ENCODE measurements at places on chromosomes 12 and 14.

- no peak for DNase-seq
Observed at GRCh38 chr12:15423629-15424028, 101.3 kb downstream of the PTPRO start.

DNA sequence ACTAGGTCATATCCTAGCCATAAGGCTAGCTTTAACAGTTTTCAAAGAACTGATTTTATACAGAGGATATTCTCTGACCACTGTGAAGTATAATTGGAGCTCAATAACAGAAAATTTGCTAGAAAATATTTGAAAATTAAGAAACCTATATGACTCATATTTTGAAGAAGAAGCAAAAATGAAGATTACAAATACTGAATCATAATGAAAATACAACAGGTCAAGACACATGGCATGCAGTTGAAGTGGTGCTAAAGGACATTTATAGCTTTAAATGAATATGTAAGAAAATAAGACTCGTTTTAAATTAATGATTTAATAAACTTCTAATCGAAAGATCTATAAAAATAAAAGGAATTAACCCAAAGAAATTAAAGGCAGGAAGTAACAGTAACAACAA, 1234.6 kb downstream of the SLC16A7 start:
- no peak for DNase-seq

- DNase-seq: no peak
Observed at GRCh38 chr14:49950275-49951228, 57.7 kb downstream of the ARF6 start.

GRCh38 chr14:56379956-56380355, 199.6 kb upstream of the TMEM260 start:
- no peak for DNase-seq

GRCh38 chr14:38208618-38209562, 1.2 kb downstream of the SSTR1 start:
- no peak for DNase-seq

GRCh38 chr12:94532490-94533422, 73.1 kb upstream of the CEP83 start:
- peak; percentile 36 for DNase-seq

DNA sequence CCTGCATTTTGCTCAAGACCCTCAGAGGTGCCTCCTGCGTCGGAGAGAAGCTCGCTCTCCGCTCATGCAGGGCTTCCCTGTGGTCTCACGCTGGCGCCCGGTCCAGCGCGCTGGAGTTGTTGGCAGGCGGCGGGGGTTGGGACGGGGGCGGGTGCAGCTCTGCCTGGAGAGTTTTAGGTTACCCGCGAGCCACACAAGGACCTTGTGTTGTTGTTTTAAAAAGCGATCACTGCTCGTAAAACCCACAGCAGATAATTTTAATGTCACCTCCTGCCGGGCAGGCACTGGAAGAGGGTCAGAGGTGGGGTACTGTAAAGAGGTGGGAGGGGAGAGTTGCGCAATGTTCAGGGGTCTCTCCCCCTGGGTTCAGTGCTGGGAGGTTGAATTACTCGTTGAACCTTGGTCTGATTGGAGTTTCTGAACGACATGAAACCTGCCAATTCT, 850 bp downstream of the SMOC1 start:
- DNase-seq: no peak

DNA sequence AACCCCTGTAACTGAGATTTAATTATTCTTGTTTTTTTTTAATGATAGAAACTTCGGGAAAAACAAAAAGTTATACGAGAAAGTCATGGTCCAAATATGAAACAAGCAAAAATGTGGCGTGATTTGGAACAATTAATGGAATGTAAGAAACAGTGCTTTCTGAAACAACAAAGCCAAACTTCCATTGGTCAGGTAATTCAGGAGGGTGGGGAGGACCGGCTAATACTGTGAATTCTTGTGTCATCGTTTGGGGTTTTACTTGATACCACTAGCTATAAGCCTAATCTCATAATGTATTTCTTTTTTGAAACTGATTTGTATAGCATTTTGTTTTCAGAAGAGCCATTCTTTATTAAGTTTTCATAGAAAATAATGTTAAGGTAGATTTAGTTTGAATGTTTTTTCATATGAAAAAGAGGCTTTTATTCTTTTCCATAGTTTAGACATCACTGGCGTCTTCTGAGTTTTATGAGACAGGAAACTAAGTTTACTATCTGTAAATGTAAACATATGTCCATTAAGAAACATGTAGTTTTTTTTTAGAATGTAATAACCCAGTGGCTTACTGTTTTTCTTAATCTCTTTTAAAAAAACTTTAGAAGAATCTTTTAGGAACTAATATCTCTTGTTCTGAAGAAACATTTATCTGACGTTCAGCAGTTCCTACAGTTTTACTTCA, 62.9 kb upstream of the ATP2A2 start:
- no peak for DNase-seq

DNA sequence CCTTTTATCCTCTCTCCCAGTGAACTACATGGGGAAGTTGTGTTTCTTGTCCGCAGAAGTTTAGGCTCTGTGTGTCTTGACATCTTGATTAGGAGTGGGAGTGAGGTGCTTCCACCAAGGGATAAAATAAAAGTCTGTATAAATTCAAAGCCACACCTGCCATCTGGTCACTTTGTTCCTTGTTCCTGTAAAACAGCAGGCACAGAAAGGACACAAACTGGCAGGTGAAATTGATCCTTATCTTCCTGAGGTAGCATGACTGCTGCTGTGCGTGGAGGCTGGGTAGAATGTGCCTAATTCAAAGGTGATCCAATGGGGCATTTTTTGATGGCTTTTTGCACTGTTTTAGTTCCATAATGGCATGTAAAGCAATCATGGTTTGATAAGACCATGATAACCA, 104.3 kb upstream of the KITLG start:
- no peak for DNase-seq

GRCh38 chr14:50766338-50766886, 64.5 kb downstream of the NIN start:
- no peak for DNase-seq

- peak; percentile 4 for DNase-seq
Observed at GRCh38 chr12:24138041-24138440, 188.6 kb upstream of the SOX5 start.

DNA sequence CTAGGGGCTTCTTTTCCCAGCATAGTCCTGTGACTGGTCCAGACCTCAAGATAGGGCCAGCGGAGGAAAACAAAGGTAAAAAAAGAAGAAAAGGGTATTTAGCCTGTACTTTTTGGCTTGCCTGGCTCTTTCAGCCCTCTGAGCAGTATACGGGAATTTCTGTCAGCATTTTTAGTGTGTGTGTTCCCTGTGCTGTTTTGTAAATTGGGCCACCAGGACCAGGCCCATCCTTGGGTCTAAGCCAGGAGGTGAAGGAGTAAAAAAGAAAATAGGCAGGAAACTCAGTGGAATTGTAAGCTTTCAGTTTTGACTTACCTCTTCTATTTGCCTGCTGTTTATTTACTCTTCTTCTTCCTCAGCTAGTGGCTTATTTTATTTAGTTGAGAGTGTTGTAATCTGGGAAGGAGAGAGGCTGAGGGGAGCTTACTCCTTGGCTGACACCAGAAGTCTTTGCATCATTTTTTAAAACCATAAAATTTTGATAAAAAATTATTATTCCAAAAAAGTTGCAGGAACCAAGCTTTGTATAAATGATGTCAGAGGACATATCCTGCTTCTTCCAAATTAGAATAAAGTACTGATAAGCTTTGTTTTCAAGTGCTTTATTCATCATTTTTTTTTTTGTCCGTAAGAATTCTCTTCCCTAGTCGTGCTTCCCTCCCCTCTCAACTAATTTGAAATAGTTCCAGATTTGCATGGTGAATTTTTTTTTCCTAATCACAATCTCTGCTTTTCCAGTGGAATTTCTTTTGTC, 63.7 kb downstream of the DIP2B start:
- DNase-seq: no peak

DNA sequence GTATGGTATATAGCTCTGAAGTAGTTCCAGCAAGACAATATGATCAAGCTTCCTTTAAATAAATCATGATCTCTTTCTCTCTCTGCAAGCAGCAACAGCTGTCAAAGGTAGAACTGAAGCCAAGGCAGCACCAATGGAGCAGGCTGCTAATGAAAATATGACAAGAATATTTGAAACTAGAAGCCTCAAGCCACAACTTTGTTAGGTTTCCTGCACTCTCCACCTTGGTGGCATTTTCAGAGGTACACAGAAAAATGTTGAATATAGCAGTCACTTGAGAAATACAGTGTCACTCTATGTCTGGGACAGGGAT, 43.8 kb upstream of the PSMA6 start:
- no peak for DNase-seq

GRCh38 chr14:101965770-101966722, 1.7 kb downstream of the DYNC1H1 start:
- no peak for DNase-seq

DNA sequence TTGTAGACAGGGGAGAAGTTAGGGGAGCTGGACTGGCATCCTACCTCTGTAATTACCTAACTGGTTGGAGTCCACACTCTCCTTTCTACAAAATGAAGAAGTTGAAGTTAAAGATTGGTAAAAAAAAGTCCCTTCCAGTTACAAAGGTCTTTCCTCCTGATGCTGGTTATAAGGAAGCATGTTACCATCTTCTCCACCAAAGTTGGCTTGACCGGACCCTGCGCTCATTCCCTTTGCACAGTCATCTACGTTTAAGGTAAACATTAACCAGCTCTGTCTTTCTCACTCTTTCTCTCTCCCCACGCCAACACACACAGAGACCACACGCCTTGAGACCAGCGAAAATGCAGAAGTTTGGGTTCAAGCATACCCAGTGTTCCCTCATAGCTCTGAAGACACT, 11.9 kb downstream of the FBLN5 start:
- DNase-seq: no peak

- no peak for DNase-seq
Observed at GRCh38 chr14:96225745-96226151, 21.1 kb downstream of the BDKRB2 start.

GRCh38 chr14:78785265-78785664, 615.1 kb downstream of the NRXN3 start:
- DNase-seq: no peak

Data from GM12878 (cell line).